ENCODE measurements at places on chromosomes 7 and 10.

DNA sequence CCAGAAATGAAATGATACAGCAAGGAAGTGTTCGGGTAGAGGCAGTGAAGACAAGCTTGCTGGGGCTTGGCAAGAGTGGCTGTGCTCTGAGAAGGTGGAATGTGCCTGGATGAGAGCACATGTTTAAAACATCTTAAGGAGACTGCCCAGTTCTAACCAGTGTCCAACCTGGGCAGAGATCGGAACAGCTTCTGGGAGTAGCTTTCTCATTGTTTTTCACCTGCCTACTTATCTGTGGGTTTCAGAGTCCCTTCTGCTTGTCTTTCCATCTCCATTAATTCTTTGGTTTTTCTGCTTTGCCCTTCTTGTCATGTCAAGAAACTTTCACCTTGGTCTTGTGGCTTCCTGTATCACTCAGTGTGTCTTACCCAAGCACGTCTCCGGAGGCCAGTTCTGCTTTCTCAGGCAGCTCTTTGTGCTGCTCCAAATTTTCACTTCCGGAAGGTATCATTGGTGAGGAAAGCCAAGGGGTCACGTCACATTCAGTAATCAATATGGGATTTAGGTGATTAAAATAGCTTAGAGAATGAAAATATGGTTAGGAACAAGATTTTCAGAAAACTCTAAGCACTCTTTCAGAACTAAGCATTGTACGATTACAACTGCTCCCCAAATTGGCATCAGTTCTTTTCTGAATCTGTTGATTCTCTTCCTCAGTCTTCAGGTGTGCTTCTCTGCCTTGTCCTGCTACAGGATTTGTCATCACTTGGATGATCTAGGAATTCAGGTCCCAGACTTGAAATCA is 5.5 kb upstream of the LAMB4 start:
- no peak for DNase-seq

GRCh38 chr7:24827027-24827426 is 69.8 kb upstream of the GSDME start:
- no peak for DNase-seq

DNA sequence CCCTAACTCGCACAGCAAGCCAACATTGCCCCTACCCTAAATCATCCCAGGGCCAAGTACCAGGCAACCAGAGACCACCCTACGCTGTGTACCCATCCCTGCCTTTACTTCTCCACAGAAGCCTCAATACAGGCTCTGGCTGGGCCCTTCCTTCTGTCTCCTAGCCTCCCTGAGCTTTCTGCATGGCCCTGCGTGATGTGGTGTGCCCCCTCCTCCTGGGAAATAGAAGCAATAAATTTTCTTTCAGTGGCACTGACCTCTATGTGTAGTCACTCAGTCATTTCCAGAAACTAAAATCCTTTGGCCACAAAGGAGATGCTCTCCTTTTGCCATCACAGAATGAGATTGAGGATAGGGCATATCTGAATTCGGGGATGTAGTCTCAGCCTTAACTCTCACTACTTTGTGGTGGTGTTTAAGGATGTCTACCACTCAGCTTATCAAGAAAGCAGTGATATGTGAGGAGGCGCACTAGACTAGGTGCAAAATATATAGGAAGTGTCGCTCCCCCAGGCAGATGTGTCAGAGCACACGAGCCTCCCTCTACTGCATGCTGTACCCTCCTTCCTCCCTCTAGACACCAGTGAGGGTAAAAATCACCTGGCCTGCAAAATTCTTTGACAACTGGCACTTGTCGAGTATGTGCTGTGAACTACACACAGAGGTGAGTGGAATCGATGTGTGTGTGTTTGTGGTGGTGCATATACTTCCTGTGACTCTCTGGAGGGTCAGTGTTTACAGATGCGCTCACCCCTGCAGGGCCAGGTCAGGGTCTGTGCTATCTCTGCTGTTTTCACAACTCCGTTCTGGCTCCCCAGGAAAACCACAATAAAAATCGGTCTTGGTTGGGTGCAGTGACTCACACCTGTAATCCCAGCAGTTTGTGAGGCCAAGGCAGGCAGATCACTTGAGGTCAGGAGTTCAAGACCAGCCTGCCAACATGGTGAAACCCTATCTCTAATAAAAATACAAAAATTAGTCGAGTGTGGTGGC is 825.9 kb upstream of the IGFBP3 start:
- no peak for DNase-seq

- no peak for DNase-seq
Measured at GRCh38 chr10:20289070-20289828, 473.0 kb downstream of the PLXDC2 start.

DNA sequence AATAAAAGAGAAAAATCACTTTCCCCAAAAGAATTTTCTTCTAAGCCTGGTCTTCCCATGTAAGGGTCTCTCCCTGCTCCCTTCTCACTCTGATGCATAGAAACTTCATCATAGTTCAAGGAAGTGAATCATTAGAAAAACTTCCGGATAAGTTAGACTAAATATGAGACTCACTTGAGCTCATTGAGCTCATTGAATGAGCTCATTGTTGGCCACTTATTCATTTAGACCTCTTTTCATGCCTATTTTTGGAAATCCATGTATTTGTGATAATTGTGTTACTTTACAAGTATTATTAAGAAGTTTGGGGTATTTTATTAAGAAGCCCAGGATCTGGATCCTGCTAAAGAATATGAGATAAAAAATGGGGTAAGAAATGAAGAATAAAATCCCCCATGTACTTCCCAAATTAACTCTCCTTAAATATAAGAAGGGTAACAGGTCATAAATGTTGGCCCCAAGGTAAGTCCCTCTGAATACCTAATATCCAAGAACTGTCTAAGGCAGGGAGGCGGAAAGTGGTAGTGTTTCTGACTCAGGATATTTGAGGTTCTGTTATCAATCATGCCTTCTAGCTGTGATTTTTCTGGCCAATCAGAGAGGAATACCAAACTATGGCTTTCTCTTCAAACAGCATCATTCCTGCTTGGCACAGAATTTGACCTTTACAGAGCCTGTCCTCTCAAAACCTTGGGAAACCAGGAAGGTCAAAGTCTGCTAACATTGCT is 236.5 kb upstream of the PTN start:
- DNase-seq, result no peak

GRCh38 chr10:110483633-110484032 is 14.1 kb upstream of the DUSP5 start:
- no peak for DNase-seq

GRCh38 chr7:90564455-90564854 is 31.7 kb upstream of the CDK14 start:
- no peak for DNase-seq

GRCh38 chr10:110758128-110758765 is 113.5 kb upstream of the PDCD4 start:
- DNase-seq, result no peak

- no peak for DNase-seq
Measured at GRCh38 chr10:123160311-123160980, 6.2 kb downstream of the BUB3 start.

DNA sequence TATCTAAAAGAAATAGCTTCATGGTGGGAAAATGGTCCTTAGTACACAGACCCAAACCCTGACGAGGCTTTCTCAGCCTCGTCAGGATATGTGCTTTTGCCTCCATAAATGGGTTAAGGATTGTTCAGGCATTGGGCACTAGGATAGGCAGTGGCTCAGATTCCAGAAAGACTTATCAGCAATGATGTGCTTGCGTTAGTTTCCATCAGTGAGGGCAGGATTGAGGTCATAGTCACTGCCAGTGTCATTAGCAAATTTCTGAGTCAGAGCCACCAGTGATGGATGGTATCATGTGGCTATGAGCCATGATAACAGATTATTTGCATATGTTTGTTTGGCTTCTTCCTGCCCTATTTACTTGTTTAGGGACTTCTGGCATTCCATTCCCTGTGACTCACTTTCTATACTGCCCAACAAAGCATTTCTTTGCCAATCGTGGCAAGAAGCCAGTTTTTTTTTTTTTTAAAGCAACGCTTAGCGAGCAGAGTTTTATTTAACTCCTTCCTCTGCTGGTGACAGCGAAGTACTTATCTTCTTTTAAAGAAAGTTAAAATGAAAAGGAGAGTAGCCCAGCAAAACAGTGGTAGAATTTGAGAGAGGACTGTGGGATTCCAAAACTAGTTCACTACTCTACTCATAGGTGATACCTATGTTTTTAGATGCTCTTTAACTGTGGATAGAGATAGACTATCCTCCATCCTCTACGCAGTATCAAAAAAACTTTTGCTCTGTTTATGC is 44.4 kb downstream of the MYPN start:
- DNase-seq, result no peak

DNA sequence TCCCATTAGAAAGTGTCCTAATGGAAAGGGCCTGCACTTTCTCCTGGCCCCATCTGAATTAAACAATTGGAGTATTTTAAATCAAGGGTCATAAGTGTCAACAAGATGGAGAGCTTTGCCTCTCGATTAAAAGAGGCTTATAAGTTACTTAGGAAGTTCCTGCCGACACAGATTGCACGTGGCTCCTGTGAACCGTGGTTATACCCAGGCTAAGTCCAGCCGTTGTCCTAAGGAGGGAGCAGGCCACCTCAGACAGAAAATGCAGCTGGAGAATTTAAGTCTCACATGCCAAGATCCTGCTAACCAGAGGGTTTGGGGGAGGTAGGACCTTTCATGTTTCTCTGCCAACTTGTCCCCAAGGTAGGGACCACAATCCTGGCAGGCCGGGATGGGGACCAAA is 626.5 kb upstream of the GALNT17 start:
- DNase-seq, result no peak

DNA sequence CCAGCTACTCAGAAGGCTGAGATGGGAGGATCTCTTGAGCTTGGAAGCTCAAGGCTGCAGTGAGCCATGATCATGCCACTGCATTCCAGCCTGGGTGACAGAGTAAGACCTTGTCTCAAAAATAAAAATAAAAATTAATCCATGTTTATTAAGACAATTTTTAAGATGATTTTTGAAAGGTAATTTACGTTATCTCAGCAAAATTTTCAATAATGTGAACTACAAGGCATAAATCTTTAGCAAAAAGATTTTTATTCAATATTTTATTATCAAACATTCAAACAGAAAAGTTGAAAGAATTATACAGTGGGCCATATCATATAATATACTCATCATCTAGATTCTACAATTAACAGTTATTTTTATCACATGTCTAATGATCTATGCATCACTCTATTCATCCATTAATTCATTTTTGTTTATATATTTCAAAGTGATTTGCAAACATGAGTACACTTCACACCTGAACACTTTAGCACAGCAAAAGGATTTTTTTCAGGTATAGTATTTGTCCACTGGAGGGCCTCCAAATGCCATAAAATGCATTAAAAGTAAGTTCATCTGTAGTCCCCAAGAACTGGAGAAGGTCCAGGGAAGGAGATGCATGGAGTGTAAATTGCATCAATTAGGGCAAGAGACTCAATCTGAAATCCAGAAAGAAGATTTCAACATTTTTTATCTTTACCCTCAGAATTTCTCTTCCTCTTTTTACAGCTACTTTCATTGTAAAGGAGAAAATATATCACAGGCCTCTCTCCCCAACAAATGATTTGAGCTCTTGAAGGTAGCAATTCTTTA is 38.6 kb upstream of the RSBN1L start:
- DNase-seq, result no peak

GRCh38 chr10:70528741-70529362 is 50.3 kb downstream of the PALD1 start:
- DNase-seq, result no peak

DNA sequence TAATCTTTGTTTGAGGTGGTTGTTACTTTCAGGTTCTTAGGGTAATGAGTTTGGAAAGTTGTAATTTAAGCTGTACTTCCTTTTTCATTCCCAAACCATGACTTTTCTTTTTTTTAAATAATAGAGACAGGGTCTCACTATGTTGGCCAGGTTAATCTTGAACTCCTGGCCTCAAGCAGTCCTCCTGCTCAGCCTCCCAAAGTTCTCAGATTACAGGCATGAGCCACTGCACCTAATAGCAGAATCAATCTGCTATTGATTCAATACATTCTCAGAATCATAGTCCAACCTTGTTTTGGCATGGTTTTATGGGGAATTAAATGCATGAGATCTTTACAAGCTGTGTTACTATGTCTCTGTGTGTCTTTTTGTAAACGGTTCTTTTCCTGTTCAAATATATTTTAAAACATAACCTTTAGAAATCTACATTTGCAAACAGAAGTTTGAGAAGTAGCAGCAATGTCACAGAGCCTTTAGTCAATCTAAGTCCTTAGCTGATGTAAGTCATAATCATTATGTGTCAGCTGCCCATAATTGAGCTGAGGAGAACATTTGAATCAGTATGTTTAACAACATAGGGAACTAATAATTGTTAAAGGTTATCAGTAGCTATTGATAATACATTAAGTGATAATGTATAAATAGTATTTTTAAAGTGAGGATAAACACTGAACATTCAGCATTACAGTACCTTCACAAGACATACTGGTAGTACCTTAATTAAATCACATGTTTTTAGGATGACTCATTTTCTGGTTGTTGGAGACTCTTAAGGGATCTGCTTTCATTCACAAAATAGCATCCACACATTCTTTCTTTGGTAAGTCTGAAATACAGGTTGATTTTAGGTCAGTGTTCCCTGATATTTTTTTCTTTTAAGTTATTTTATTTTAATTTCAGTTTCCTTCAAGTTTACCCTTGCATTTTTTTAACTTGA is 8.8 kb downstream of the INPP5F start:
- no peak for DNase-seq

- no peak for DNase-seq
Measured at GRCh38 chr10:29861811-29862505, 197.4 kb downstream of the JCAD start.

- no peak for DNase-seq
Measured at GRCh38 chr7:5690931-5691473, 90.5 kb downstream of the RNF216 start.

GRCh38 chr10:128322950-128323349 is 196.7 kb upstream of the MKI67 start:
- no peak for DNase-seq

- DNase-seq, result no peak
Measured at GRCh38 chr7:66539902-66540375, 88.7 kb upstream of the KCTD7 start.

- DNase-seq, result no peak
Measured at GRCh38 chr10:17693009-17693408, 49.1 kb downstream of the STAM start.

GRCh38 chr10:66501356-66501755 is 424.5 kb upstream of the LRRTM3 start:
- no peak for DNase-seq

- no peak for DNase-seq
Measured at GRCh38 chr7:98669329-98670000, 52.4 kb downstream of the NPTX2 start.

DNA sequence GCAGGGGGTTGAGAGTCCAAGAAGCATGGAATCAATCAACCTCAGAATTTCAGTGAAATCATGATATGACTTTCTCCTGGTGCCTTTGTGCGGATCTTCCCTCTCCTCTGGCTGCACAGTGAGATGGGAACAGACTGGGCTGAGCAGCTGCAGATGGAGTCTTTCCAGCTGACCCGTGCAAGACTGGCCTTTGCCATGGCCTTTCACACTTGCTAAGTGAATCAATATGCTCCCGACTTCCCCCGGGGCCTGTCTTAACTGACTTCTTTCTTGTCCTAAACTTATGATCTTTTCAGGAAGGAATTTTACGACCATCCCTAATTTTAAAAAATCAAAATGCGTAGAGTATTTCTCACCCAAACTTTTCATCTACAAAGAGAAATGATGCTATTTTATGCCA is 469.9 kb downstream of the GALNT17 start:
- DNase-seq, result no peak

- no peak for DNase-seq
Measured at GRCh38 chr7:4709187-4709586, 27.1 kb downstream of the FOXK1 start.

Measured in activated T-cell treated with anti-CD3 and anti-CD28 coated beads, Interleukin-2, amount 50 U/mL, for 4 hours (primary cell).